Smooth muscle cell of trachea (primary cell): ENCODE measurements at places on chromosomes 12 and 14. TPM values are rescaled to one million over a fixed set of nuclear protein-coding genes. Genes with fewer than 3 reads are reported as not detected.

SLC2A3 gene
- 65.5 and 66.7 TPM in 2 replicates for total RNA-seq

SERPINA1 gene
- under 0.01 TPM in 1 of 2 replicates, not detected in the other for total RNA-seq

SLC10A1 gene
- not detected in 2 replicates for total RNA-seq

TDRD9 gene
- 0.29 and 0.33 TPM in 2 replicates for total RNA-seq

GALNT4 gene
- 10.8 and 17.9 TPM in 2 replicates for total RNA-seq

DDX23 gene
- 77.6 and 78.5 TPM in 2 replicates for total RNA-seq

CLEC9A gene
- total RNA-seq, result not detected in 2 replicates

INSM2 gene
- total RNA-seq, result under 0.01 TPM in 1 of 2 replicates, not detected in the other

KRT81 gene
- 0.15 TPM in 1 of 2 replicates, not detected in the other for total RNA-seq

KRT86 gene
- total RNA-seq, result not detected in 2 replicates

SERPINA12 gene
- not detected in 2 replicates for total RNA-seq

HCAR2 gene
- not detected in 2 replicates for total RNA-seq

NR1H4 gene
- not detected in 2 replicates for total RNA-seq

SNW1 gene
- 60.4 and 63.7 TPM in 2 replicates for total RNA-seq

MUCL1 gene
- not detected in 2 replicates for total RNA-seq

KITLG gene
- total RNA-seq, result 71.6 and 96.4 TPM in 2 replicates

IL26 gene
- not detected in 2 replicates for total RNA-seq

FAM90A1 gene
- total RNA-seq, result 0.33 TPM in 1 of 2 replicates, not detected in the other
